ENCODE measurements at places on chromosomes 7 and 10.

- peak; percentile 75 for DNase-seq
Observed at GRCh38 chr7:149662591-149663095, 110.7 kb downstream of the ZNF467 start.

GRCh38 chr7:81680120-81680519 lies 89.7 kb downstream of the HGF start:
- DNase-seq = no peak

DNA sequence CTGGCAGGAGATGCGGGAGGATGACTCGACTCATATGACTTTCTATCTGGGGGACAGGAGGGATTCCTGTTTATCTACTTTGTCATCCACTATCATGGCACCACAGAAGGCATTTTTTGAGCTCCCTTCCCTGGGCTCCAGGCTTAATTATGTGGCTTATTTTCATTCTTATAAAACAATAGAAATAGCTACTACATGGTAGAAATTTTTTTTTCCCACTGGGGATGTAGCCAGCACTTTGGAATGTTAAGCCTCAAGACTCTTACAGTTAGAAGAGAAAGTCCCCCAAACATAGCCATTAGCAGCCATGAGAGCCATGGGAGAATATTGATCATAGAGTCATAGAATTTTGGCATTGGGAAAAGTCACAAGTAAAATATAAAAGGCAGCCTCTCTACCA lies 14.6 kb upstream of the FAM180A start:
- no peak for DNase-seq

- DNase-seq = peak; percentile 66
Observed at GRCh38 chr7:12715372-12716133, 28.1 kb downstream of the ARL4A start.

DNA sequence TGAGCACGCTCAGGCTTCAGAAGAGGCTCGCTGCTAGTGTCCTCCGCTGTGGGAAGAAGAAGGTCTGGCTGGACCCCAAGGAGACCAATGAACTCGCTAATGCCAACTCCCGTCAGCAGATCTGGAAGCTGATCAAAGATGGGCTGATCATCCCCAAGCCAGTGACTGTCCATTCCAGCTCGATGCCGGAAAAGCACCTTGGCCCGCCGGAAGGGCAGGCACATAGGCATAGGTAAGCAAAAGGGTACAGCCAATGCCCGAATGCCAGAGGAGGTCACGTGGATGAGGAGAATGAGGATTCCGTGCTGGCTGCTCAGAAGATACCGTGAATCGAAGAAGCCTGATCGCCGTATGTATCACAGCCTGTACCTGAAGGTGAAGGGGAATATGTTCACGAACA lies 5.7 kb upstream of the PPP2R2D start:
- no peak for DNase-seq

- DNase-seq = peak; percentile 39
Observed at GRCh38 chr7:88835147-88835728, 39.7 kb upstream of the TEX47 start.

- DNase-seq = no peak
Observed at GRCh38 chr7:134058980-134059379, 68.2 kb upstream of the LRGUK start.

DNA sequence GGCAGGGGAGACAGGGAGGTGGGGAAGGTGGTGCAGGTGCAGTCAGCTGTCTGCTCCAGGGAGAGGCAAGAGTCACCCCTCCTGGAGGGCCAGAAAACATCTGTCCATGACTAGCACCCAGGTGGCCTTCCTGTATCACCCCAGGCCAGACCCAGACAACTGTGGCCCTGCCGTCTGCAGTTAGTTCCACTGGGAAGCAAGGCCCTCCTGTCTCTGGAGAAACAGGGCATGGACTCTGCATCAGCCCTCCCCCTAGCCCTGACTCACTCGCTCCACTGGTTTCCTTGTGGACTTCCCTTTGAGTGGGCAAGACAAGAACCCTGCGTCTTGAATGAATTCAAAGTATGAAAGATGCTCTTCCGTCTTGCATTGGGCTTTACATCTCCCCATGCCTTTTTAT lies 12.6 kb downstream of the TBATA start:
- no peak for DNase-seq

DNA sequence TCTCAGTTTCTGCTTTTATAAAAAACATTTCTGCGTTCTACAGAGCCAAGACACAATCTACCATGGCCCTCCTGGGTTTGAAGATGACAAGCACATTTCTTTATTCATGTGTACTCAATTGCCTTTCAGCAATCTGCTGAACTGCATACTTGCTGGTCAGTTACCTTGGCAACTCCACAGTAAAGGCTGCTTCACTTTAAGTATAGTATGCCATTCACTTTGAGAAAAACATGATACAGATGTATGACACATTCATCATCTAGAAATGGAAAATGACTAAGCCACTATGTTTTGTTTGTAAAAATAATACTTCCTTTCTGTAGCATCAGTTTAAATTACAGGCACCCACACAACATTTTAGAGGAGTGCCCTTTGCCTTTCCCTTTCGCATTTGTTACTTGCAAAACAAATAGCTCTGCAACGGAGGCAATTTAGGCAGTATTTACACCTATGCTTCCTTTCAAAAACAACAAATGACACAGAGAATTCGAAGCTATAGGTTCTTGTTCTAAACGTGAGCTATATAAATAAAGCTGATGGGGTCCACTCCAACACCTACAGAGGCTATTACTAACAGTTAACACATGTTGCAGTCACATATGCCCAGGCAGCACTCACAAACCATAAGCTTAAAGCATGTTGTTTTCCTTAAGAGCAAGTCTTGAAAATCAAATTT lies 23.5 kb downstream of the SGCE start:
- DNase-seq = no peak

GRCh38 chr10:132098539-132099388 lies 33.0 kb downstream of the JAKMIP3 start:
- DNase-seq = no peak

GRCh38 chr10:70932392-70933196 lies 44.2 kb upstream of the PCBD1 start:
- DNase-seq = no peak

- DNase-seq = peak; percentile 74
Observed at GRCh38 chr10:89129911-89130310, 77.2 kb downstream of the CH25H start.

- peak; percentile 84 for DNase-seq
Observed at GRCh38 chr7:100837099-100837836, 9.9 kb upstream of the EPHB4 start.

DNA sequence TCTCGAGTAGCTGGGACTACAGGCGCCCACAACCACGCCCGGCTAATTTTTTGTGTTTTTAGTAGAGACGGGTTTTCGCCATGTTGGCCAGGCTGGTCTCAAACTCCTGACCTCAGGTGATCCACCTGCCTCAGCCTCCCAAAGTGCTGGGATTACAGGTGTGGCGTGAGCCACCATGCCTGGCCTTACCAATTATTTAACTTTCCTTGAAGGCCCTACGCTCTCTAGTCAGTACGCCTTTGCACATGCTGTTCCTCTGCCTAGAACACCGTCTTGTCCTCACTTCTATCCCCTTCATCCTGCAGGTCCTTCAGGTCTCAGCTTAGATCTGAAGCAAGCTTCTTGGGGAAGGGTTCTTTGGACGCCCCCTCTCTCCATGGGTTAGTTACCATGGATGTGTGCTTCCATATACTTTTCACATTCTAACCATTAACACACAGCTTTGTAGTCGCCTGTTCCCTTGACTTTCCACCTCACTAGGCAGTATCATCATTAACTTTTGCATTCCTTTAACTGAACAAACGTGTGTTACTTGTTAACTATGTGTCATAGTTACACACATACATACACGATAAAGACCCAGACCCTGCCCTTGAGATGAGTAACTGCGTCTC lies 592 bp upstream of the ATP6V1F start:
- DNase-seq = no peak

GRCh38 chr10:99536338-99537085 lies 3.8 kb downstream of the NKX2-3 start:
- DNase-seq = no peak

DNA sequence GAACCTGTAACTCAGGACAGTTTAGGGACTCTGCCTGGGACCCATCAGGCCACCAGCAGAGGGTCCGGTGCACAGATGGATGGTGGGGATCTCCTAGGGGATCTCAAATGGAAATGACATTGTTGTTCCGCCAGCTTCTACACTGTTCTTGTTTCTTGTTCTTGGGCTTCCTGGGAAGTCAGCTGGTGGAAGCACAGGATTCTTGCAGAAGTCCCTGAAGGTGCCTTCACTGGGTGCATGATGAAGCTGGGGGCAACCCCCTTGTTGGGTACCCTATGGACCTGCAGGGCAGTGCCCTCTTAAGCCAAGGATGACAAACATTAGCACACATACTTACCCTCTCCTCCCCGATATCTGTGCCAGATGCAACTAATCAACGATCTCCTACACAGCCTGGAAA lies 18.6 kb downstream of the SFTPD start:
- no peak for DNase-seq

DNA sequence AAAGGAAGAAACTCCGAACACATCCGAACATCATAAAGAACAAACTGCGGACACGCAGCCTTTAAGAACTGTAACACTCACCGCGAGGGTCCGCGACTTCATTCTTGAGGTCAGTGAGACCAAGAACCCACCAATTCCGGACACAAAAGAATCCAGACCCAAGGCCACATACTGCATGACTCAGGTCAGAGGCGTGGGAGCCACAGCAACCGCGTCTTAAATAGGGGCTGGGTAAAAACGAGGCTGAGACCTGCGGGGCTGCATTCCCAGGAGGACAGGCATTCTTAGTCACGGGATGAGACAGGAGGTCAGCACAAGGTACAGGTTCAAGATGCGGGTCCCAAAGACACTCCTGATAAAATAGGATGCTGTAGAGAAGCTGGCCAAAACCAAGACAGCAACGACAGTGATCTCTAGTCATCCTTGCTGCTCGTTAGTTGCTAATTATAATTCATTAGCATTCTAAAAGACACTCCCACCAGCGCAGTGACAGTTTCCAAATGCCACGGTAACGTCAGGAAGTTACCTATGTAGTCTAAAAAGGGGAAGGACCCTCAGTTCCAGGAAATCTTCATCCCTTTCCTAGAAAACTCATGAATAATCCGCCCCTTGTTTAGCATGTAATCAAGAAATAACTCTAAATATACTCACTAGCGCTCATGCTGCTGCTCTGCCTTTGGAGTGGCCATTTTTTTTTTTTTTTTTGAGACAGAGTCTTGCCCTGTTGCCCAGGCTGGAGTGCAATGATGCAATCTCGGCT lies 19.3 kb downstream of the AP5Z1 start:
- DNase-seq = no peak

DNA sequence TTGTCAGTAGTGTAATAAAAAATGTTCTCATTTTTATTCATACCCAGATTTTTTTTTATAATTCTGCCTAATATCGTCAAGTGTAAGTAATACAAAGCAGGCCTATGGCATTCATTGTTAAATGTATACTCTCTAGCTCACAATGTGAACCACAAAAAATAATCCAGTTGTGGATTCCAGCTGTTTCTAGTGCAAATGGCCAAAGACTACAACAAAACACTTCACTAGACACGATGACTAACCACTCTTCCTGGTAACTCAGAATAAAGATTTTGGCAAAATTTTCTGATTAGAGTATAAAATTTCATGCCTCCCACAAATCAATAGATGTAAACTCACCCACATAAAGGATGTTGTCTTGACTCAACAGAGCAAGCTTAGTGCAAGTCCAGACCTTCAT lies 396.6 kb downstream of the DGKB start:
- DNase-seq = no peak

DNA sequence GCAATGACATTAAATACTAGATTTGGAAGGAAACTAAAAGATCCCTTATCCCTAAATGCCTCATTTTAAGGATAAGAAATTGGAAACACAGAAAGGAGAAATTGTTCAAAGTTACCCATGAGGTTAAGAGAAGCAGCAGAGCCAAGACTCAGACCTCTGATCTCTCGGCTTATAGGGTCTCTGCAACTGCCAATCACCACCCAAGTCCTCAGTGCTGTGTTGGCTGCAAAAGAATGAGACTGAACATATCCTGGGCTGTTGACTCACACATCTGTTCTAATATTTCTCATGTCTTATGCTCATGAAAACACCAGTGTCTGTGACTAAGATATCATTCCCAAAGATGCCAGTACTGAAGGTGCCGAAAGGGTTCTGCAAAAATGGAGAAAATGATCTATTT lies 153.3 kb downstream of the XPNPEP1 start:
- no peak for DNase-seq

DNA sequence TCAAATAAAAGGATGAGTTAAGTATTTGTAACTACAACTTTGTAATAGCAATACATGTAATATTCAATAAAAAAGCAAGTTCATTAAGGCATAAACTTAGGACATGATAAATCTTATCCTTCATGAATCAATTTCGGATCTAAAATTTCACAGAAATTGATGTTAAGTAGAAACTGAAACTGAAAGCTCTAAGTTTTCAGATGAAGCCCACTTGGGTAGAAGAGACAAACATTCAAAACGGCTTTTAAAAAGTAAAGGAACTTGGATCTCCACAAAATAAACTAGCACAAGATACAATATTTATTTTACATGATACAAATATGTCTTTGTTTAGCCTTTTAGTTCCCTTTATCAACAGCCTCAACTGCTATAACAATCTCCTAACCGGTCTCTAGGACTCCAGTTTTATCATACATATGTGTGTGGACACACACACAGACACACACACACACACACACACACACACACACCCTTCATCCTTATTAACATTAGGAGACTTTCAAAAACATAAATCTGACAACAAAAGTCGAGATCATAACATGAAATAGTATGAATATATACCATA lies 83.7 kb downstream of the USP6NL start:
- no peak for DNase-seq

DNA sequence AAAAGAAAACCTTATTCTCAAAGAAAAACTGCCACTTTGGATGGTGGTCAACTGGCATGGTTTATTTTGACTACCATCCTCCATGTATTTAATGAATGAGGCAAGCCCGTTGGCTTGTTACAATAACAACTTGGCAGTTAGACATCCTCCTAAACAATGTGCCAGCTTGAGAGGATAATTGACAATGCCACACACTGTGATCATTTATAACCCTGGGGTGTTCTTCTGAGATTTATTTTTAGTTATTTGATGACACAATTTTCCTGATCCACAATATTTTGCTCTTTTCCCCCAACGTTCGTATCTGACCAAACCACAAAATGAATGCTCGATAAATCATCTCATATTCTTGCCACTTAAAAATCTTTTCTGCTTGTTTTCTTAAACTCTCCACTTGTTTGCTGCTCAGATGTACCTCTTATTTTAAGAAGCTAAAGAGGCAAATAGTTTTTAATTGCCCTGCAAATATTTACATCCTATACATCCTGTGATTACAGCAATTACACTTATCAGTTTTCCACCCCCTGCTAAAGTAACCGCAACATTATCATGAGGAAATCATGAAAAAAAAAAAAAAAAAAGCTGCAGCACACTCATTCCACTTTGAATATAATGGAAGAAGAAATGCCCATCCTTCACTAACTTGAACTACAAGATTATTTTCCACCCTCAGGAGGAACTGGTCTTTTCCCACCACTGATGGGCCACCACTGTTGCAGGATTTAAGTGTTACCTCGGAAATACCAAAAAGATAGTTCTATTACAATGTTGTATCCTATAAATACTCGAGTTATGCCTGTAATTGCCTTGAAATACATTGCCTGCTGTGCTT lies 119.9 kb downstream of the MBL2 start:
- DNase-seq = peak; percentile 96

Data from pons (tissue), 1 donor.